G401 (cell line): ENCODE measurements at places on chromosomes 7 and 10.

- no peak for DNase-seq
Measured at GRCh38 chr7:93026425-93026824, 91.4 kb downstream of the SAMD9 start.

- DNase-seq, result peak; percentile 78
Measured at GRCh38 chr10:14588084-14588937, 186.4 kb downstream of the FAM107B start.

- DNase-seq, result no peak
Measured at GRCh38 chr10:133014416-133015210, 72.2 kb upstream of the CFAP46 start.

DNA sequence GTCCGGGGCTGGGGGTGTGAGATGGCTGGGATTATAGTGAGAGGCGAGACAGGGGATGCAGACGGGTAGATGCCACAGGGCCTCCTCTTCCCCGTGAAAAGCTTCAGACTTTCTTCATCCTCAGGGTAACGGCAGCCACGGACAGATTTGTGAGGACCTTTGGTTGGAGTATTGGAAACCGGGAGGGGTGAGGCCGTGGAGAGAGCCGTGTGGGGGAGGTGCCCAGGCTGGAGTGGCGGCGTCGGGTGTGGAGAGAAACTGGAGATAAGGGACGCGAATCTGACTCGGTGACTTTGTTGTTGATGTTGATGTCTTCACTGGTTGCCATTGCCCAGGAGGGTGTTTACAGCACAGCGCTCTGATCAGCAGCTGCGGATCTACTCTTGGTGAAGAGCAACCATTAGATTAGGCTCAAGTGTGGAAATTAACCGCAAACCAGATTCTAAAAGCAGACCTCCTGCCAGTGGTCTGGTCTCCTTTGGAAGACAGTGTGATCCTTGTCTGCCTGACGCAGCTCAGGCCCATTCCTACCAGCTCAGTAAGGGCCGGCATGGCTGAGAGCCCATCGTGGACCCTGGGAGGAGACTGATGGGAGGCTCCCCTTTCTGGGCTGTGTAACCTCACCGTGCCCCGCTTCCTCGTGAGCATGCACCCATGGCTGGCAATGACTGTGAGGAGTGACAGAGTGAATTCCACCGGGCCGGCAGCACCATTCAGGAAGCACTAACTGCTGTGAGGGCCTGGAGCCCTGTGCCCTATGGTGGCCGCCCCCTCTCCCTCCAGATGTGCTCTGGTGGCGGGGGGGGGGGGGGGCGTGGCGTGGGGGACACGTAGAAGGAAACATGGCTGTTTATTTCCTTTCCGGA lies 90.3 kb downstream of the INPP5A start:
- no peak for DNase-seq

GRCh38 chr10:13683017-13683416 lies 96.3 kb downstream of the PRPF18 start:
- no peak for DNase-seq

DNA sequence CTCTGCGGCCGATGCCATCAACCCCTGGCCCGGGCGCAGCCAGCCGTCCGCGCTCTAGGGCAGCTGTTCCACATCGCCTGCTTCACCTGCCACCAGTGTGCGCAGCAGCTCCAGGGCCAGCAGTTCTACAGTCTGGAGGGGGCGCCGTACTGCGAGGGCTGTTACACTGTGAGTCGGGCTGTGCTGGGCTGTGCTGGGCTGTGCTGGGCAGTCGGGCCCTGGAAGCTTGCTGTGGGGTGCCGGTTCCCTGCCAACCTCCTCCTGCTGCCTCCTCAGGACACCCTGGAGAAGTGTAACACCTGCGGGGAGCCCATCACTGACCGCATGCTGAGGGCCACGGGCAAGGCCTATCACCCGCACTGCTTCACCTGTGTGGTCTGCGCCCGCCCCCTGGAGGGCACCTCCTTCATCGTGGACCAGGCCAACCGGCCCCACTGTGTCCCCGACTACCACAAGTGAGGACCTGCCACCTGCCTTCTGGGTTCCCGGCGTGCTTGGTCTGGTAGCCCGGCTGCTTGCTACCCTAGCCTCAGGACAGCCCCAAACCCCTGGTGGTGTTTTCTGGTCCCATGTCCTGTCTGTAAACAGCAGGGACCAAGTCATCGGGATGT lies 7.5 kb downstream of the ZYX start:
- DNase-seq, result no peak

DNA sequence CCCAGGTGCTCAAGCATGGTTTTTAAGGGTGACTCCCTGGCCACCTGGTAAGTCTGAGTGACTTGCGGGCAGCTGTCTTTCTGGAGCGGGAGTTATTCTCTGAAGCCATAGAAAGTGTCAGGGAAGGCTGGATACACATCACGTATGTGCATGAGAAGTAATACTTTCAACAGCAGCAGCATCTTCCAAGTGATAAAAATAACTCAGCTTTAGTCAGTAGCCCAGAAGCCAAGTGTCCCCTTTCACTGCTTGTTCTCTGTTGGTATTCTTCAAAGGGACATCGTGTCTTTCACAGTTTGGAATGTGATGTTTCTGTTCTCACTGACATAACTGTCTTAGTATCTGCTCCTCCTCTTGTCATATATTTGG lies 97.6 kb downstream of the KIAA1217 start:
- DNase-seq, result no peak

- no peak for DNase-seq
Measured at GRCh38 chr10:48800007-48800675, 115.5 kb downstream of the WDFY4 start.

DNA sequence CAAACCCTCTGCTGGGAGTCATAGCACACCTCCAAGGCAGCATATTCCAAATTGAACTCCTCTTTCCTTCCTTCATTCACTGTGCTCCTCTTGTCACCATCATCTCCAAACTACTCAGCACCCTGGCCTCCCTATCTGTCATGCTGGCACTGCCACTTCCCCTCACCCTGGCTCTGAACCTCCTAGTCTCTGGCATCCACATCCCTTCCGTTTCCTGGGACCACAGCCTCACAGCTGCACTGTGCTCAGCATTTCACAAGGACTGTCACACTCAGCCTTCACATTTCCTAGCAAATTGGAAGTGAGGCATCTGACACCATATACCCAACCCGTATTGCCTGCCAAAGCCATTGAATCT lies 124.7 kb downstream of the WDR11 start:
- DNase-seq, result no peak

DNA sequence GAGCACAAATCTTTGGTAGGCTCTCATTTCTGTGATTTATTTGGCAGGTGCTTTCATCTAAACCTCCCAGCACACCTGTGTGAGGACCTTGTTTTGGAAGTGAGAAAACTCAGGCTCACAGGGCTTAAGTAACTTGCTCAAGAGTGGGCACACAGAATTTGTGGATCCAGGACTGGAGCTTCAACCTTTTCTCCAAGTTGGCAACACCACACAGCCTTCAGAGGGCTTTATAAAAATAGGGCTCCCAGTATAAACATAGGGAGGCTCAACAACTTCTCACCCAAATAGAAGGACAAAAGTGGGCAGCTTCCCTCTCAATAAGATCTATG lies 182.2 kb upstream of the NEBL start:
- no peak for DNase-seq

DNA sequence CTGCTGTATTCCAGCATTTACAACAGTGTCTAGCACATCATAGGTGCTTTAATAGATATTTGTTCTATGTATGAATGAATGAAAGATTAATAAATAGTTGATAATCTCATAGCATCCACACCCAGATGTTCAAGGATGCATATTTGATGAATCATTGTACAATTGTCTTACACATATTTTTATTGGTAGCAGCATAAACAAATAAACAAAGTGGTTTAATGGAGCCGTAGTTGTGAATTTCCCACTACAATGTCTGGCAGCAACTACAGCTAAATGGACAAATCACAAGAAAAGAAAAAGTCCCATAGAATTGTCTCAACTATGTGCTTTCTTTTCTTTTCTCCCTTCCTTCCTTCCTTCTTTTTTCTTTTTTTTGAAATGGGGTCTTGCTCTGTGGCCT lies 150.8 kb downstream of the NRP1 start:
- DNase-seq, result no peak

DNA sequence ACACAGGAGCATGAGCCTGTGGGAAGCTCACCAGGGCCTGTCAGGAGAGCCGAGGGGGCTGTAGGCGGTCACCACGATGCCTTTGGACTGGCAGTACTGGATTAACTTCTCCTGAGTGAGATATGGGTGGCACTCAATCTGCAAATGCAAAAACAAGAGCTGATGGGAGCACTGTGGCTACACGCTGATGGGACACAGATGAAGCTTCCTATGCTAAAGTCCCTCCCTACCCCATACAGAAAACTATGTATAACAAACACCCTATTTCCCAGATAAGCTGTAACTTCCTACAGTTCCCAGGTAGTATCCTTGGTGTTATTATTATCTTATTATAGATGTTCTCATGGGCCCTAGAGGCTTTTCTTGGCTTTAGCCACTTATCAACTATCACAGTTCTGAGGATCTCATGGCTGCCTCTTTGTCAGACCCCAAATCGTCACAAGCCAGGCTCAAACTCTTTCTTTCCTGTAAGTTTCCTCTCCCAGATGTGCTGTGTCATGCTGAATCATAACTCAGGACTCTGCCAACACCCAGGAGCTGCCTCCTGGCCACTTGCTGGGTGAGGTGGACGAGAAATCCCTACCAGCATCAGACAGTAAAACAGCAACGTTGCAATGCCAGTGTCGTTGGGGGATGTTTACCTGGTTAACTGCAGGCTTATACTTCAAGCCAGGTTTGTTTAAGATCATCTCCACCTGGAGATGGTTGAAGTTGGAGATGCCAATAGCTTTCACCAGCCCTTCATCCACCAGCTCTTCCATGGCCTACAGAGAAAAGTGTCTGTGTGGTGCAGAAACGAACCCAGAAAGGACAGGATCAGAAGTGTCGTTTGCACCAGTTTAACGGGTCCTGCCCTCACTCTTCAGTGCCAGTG lies 10.3 kb downstream of the AKR1B1 start:
- DNase-seq, result no peak

DNA sequence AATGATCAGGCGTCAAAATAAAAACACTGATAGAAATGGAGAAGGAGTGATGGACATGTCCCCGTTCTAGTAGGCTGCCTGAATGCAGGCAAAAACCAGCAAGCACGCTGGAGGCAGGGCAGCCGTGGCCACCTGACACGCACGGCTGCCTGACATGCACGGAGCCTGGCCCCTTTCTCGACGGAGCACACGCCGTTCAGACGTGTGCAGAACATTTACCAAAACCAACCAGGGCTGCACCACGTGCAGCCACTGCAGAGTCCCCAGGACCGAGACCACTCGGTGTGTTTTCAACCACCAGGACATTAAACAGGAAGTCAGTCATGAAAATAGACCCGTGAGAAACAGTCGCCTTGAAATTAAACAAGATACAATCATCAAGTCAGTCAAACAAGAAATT lies 61.9 kb upstream of the NKX6-2 start:
- no peak for DNase-seq

- no peak for DNase-seq
Measured at GRCh38 chr10:6470894-6471618, 109.0 kb downstream of the PRKCQ start.

DNA sequence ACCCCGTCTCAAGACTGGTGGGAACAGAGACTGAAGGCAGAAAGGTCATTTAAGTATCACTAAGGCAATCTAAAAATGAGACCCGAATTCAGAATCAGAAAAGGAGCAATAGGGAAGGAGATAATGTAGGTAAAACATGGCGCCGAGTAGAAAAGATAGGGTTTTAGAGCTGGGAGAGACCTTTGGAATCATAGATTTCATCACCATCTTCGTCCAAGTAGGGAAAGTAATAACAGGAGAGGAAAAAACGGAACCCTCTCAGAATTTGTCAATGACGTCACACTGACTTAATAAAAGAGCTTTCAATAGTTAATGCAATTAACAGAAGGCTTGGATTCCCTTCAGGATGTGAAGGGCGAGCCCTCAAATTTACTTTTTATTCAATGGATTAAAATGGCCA lies 1.0 kb upstream of the UBN2 start:
- no peak for DNase-seq

GRCh38 chr10:92184977-92185376 lies 105.9 kb downstream of the CPEB3 start:
- peak; percentile 30 for DNase-seq

DNA sequence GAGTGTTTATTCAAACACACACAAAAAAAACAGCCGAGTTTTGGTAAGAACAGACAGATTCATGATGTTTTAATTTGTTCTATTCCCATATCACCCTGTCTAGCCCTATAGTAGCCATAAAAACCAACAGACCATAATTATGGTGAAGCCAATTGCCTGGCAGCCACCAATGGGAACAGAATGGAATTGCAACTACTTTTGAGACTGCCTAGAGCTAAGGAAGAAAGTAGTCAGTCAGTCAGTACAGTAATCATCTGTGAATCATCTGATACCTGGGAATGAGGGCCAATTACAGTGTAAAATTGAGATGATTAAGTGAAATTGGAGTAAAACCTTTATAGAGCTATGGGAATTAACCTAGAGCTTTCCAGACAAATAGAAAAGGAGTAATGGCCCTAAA lies 952.7 kb upstream of the KCND2 start:
- no peak for DNase-seq

DNA sequence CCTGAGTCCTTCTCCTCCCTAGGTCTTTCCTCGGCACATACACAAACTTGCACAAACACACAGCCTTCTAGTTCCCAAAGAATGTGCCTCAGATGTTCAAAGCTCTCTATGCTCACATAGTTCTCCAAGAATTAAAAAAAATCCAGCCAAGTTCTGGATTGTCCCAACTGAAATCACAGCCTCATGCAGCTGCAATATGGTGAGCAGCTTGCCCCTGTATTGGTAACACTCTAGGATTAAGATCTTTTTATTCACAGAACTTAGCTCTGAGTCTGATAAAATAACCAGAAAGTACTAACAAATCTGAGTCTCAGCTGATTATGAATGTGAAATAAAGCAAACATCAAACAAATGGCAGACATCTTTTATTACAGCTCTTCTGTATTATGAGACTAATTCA lies 604.8 kb upstream of the PFKP start:
- DNase-seq, result no peak

GRCh38 chr7:152571068-152571467 lies 104.9 kb downstream of the XRCC2 start:
- DNase-seq, result no peak

DNA sequence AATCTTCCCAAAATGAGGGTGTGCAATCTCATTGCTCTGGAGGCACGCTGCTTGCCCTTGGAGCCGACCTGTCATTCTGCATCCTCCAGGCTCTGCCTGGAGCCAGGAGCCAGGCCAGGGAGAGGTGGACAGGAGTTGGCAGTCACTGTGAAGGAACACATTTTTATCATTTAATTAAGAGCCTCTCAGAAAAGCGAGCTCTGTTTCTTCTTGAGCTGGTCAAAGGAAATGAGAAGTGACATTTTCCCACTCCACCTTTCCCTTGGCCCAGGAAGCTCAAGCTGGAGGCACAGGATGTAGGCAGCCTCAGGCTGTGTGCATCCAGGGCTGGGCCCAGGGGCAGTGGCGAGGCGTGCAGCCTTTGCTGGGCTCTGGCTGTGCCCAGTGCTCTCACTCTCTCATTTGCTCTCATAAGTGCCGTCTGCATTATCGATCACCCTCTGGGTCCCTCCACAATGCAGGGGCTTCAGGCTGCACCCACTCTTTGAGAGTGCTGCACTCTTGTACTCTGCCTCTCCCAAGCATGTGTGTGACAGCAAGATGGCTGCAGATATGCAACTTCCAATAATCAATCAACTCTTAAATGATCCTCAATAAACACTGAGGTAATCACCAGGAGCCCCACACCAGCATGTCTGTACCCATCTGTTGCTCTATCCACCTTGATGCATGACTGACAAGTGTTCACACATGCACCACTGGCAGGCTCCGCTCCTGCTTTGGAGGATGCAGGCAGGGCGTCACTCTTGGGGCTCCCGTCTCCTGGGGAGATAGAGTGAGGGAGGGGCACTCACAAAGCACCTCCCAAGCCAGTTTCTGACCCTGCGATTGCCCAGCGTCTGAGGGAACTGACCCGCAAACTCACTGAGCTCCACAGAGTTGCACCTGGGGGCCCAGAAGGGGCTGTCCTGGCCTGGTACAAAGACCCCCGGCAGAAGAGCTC lies 171.4 kb downstream of the ZNF248 start:
- DNase-seq, result no peak
